ENCODE measurements at places on chromosomes 2 and 18. TPM values are rescaled to one million over a fixed set of nuclear protein-coding genes. Genes with fewer than 3 reads are reported as not detected.

Gene TBR1
- total RNA-seq: not detected

Gene SELENOI
- 12.6 TPM for total RNA-seq

Gene ZNF407
- total RNA-seq: 15.2 TPM

Gene TOGARAM2
- 0.17 TPM for total RNA-seq

Gene KLHL41
- total RNA-seq: 9.8 TPM

Gene ABCG5
- total RNA-seq: not detected

Gene PIEZO2
- 3.0 TPM for total RNA-seq

Gene CKAP2L
- 0.50 TPM for total RNA-seq

Gene GPR45
- total RNA-seq: not detected

Gene DCDC2C
- not detected for total RNA-seq

Gene CCDC141
- 0.29 TPM for total RNA-seq

Gene LINC00305
- total RNA-seq: not detected

Gene IGFBP5
- 474 TPM for total RNA-seq

Gene TUBB6
- total RNA-seq: 933 TPM

Gene REG1B
- total RNA-seq: not detected

Gene GPR17
- not detected for total RNA-seq

Gene PLGLB2
- total RNA-seq: not detected

Gene STRADB
- 55.1 TPM for total RNA-seq

Gene SH3BP4
- total RNA-seq: 67.5 TPM

Measured in smooth muscle cell of trachea (primary cell).